Cortex of kidney (tissue), 1 donor: ENCODE measurements at places on chromosomes 16 and 17.

DNA sequence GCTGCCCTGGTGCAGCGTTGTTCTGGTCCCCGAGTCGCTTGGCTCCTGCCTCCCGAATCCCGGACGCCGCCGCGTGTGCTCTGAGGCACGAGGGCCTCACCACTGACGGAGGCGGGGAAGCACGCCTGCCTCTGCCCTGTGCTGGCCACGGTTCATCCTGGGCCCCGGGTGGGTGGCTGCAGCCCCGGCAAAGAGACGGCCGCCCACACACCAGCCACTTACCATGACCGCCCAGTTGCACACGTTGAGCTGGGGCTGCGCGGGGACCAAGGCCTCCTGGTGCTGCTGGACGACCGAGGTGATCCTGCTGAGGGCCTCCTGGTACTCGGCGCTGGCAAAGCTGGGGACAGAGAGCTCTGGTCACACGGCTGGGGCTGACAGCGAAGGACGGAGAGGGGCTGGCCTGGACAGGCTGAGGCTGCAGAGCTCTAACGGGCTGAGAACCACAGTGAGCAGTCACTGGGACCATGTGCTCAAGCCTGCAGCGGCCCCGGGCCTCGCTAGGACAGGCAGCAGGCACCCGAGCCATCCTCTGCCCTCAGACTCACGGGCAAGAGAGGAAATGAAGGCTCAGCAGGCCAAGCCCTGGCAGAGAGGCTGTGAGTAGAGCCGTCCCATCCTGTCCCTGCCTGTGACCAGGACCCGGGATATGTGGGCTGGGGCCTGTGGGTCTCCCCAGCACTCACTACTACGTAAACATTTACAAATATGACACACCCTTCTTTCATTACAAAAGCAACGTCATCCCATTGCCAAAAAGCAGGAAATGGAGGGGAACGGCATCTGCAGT lies 6.3 kb upstream of the APRT start:
- DNase-seq = no peak

- DNase-seq = no peak
Measured at GRCh38 chr17:40539711-40540411, 25.4 kb downstream of the CCR7 start.

DNA sequence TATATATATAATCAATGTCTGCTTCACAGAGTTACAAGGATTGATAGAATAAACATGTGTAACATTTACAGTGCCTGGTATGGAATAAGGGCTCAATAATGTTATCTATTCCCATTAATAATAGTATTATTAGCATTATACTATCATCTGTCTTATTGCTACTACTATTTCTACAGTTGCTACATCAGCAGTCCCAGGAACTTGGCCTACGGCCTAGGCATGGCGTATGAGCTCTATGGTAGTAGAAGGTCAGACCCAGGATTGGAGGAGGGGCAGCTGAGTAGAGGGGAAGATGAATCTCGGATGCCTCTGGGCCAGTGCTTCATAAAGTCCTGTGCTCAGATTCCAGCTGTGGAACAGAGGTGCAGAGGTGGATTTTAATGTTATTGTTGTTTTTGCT lies 146.3 kb upstream of the TBX2 start:
- no peak for DNase-seq

GRCh38 chr16:8481810-8482209 lies 108.5 kb downstream of the TMEM114 start:
- no peak for DNase-seq

DNA sequence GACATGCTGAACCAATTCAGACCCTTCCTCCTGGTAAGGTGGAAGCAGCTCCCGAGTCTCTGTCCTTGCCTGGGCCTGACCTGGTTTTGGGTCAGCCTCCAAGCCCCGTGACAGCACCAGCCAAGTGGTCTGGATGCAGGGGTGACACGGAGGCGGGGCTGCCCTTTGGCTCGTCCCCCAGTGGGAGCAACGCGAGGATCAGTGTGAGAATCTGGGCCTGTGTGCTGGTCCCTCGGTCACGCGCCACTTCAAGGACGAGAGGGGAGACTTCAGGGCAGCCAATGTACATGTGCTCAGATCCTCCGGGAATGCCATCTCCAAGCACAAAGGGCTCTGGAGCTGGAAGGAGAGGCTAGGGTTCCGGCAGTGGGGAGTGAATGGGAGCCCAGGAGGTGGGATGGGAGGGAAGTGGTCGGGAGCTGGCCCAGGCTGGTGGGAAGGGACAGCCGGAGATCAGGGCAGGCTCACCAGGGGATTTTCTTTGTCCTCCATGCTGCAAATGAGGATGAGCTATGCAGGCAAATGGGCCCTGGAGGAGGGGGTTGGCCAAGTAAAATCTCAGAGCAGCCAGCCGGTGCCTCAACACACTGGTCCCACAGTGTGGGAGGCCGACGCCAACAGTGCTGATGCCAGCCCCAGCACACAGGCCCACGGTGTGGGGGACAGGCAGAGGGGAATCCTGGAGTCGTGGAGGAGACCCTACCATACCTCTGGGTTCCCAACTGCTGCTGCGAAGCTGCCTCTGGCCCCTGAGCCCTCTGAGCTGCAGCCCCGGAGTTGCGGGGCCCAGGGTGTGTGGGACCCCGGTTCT lies 4.2 kb upstream of the NDRG4 start:
- no peak for DNase-seq

DNA sequence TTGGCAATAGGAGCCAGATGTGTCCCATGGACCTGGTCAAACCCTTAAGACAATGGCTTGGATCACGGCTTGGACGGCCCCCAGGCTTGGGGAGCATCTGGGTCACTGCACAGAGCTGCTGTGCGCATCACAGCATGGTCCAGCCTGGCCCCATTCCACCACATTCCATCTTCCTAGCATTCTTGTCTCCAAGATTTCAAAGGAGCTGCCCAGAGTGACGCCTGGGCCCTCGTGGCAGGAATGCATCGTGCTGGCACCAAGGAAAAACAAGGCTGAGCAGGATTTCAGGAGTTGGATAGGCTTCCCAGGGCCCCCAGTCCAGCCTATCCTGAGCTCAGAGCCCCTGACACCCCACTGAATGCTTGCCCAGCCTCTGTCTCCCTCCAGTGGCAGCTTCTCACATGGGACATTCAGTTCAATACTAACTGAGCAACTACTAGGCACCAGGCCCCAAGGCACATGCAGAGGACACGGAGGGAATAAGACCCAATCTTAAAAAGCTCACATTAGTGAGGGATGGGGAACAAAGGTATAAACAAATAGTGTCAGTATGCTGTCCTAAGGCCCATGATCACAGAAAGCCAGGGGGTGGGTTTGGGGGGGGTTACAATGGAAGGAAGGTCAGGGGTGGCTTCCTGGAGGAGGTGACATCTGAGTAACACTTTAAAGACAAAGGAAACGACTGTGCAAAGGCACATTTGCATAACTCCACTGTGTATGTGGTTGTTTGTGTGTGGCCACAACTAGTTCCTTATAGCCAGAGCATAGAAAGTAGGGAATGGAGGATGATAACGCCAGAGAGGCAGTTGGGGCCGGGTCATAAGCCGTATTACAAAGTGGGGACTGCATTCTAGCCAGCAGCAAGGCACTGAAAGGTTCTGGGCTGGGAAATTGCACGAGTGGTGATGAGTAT lies 34.1 kb downstream of the TK2 start:
- no peak for DNase-seq

DNA sequence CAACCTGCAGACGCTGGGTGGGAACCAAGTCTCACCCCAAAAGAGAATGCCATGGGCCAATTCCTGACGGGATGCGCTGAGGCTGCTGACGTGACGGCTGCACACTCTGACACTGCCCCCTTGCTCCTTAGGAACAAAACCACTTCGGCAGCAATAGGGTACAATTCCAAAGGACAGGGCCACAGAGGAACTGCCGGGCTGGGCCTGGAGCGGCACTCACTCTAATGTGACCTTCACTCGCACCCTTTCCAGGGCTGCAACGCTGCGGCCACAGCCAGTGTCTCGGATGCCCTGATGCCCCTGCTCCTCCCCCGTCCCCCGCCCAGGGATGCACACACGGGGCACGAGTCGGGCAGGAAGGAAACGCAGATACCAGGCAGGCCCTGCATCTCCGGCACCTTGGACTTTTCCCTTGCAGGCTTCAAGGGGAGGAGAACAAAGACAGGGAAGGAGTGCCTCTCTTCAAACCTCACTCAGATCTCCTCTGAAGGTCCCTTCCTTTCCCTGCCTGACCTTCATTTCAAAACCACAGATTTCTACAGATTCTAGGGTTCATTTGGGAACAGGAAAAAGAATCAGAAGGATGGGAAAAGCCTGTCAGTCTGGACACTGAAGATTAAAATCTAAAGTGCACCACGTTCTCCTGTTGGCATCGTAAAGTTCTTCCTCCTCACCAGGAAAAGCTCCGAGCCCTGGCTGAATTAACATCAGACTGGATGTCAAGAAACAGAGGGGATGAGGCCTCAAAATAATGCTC lies 2.3 kb downstream of the PITPNA start:
- no peak for DNase-seq

GRCh38 chr16:75443298-75443697 lies 10.0 kb upstream of the CFDP1 start:
- DNase-seq = no peak

DNA sequence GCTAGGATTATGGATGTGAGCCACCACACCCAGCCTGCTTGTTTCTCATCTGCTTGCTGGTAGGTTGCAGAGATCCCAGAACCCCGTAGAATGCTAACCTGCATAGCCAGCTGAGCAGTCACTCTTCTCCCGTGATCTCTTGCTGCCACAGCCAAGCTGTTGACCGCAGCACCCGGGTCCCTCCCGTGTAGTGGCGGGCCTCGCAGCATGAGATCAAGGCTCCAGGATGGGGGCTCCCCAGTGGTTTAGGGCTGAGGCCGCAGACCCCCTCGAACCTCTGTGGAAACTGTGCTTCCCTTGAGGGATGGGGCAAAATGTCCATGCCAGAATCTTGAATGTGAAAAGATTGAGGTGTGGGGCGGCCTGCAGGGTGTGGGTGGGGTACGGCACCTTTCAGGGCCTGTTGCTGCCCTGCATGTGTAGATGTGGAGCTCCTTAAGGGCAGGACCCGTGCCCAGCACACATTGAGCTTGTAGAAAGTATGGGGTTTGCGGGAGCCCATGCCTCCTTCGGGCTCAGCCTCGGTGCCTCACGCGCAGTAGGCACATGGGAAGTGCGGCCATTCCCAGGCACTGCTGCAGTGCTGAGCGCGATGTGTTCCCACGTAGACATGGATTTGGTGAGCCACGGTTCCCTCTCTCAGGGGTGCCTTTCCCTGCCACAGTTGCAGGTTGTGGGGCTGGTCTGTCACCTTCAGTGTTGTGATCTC lies 99.9 kb downstream of the BANP start:
- no peak for DNase-seq

GRCh38 chr16:67022531-67023214 lies 6.3 kb upstream of the CBFB start:
- no peak for DNase-seq

DNA sequence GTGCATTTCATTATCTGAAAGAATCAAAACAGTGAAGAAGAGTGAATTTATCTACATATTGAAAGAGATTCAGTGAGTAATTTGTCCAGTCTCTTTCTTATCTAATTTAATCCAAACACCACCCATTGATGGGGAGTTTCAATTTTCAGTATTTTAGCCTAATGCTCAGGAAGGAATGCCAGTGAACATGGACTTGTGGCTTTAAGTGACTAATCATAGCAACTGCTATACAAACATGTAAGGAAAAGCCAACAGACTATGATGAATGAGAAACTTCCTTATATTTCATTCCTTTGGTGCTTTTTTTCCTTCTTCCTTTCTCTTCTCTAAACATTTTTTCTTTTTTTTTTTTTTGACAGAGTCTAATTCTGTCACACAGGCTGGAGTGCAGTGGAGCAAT lies 885.8 kb downstream of the KCNJ2 start:
- no peak for DNase-seq

DNA sequence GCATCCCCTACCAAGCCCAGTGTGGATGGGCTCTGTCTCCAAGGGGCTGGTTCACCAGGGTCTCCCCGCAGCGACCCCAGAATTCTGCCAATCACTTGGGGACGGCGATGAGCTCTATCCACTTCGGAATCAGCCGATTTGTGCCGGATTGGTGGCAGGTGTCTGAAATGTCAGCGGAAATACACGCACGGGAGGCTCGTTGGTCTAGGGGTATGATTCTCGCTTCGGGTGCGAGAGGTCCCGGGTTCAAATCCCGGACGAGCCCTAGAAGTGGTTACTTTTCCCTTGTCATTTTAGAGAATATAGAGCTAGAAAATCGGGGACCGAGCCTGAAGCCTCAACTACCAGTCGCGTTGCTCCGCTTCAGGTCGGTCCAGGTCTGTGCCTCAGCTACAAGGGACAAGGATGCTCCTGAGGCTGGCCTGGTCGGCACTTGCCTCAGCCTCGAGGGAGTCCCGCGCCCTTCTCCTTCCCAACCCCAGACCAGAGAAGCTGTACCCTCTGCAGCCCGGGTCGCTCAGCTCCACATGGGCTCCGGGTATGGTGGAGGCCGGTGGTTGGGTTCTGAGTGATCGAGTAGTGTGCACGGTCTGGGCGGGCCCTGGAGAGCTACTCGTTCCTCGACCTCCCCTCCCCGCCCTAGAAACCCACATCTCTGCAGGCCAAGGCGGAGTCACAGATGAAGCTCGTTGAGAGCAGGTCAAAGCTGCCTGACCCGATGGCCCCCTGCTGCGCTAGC lies 16.0 kb upstream of the OR1F1 start:
- no peak for DNase-seq

DNA sequence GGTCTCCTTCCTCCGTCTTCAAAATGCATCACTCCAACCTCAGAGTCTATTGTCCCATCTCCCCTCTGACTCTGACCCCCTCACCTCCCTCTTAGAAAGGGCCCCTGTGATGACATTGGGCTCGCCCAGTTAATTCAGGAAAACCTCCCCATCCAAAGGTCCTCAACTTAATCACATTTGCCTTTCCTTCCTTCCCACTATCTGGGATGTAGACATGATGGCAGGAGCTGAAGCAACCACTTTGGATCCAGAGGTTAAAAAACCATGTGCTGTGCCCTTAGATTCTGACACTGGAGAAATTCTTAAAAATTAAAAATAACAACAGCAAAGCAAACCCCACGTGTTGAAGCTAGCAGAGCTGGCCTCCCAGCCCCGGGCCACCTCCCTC lies 80.2 kb downstream of the ZDHHC7 start:
- DNase-seq = no peak

DNA sequence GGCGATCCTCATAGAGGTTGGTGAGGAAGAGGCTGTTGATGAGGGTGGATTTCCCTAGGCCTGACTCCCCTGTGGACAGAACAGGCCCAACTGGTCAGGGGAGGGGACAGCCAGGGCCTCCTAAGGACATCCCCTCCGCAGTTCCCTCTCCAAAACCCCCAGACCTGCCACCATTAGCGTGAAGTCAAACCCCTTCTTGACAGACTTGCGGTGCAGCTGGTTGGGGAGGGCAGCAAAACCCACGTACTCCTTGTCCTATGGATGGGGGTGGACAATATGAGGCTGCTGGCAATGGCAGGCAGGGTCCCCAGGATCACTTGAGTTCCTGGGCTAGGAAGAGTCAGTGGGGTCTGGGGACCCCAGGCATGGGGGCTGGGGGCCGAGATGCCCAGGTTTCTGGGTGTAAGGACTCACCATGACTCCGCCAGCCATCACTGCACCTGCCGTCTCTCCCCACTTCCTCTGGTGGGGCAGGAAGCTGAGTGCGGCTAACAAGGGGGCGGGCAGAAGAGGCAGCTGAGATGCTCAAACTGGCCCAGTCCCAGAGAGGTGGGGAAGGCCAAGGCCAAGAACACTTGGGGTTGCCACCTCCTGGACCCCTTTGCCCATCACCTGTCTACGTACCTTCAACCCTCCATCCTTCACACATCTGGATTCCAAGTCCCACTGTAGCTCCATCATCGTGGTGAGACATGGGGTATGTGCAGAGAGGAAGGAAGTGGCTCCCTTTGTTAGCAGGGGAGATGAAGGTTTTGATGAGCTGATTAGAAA lies at the start of gene SEPTIN1:
SEPTIN1 (minus strand) TSS at position 451 of the 771 bp plus-strand sequence; CDS start at position 432, 19 bp downstream.
- no peak for DNase-seq
